Tracheal epithelial cell (primary cell): ENCODE measurements at places on chromosomes 3 and 15. TPM values are rescaled to one million over a fixed set of nuclear protein-coding genes. Genes with fewer than 3 reads are reported as not detected.

The ACKR4 gene
- total RNA-seq = 0.24 TPM in 1 of 2 replicates, not detected in the other

The LDHAL6B gene
- total RNA-seq = not detected in 2 replicates

The NR2F2 gene
- 3.6 and 4.8 TPM in 2 replicates for total RNA-seq

The KLHL6 gene
- not detected in 2 replicates for total RNA-seq

The TIMP4 gene
- 0.48 and 1.9 TPM in 2 replicates for total RNA-seq
